ENCODE measurements at places on chromosomes 13 and 19. TPM values are rescaled to one million over a fixed set of nuclear protein-coding genes. Genes with fewer than 3 reads are reported as not detected.

DNA sequence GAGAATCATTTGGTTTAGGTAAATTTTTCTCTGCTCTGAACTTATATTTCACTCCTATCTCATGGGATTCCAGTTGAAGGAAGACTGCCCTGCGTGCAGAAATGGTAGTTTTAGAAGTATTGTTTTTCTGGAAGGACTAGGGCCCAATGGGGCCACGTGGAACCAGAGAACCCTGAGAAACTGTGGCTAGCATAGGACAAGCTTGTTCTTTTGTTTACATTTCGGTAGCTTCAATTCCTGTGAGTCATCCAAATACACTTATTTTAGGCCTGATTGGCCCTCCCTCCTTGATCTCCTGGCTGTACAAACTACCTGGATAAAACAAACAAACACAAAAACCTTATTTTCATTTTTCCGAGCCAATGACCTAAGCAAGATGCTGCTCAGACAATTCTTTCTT is 124.0 kb downstream of the ITGBL1 start:
- no peak for DNase-seq

The OR10H2 gene
- not detected for total RNA-seq

DNA sequence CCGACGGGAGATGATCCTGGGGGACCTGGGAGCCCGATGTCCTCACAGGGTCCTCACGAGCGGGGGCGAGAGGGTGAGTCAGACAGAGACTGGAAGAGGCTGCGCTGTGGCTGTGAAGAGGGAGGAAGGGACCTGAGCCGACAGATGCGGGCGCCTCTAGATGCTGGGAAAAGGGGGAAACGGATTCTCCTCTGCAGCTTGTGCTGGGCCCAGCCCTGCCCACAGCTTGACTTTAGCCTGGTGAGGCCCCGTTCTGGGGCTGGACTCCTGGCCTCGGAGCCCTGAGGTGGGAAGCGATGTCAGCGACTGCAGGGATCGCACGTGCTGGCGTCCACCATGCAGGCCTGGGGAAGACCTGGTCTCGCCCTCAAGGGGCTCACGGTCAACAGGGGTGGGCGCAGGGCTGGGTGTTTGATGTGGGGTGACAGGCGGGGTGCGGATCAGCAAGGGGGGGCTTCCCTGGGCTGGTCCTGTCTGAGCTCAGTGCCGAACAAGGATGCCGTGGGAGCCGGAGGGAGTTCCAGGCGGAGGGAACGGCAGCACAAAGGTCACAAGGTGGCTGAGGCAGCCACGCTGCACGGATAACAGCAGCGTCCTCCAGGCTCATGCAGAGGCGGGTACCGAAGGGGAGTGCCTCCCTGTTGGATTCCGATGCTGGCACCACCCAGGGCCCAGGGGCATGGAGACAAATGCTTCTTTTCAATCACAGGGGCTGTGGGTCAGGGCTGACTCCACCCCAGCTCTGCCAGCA is 31.8 kb downstream of the PIP5K1C start:
- no peak for DNase-seq

The SLAIN1 gene
- 506 TPM for total RNA-seq

GRCh38 chr19:47595944-47596343 is 13.0 kb upstream of the BICRA start:
- no peak for DNase-seq

GRCh38 chr19:33404506-33405253 is 31.2 kb downstream of the CEBPG start:
- DNase-seq: no peak

GRCh38 chr13:98454389-98454881 is 122.5 kb downstream of the STK24 start:
- DNase-seq: peak; percentile 61

GRCh38 chr19:639253-640160 is at the start of gene FGF22:
Gene FGF22 (plus strand): TSS chr19:639879. CDS start chr19:639926, 47 bp downstream.
- peak; percentile 99 for DNase-seq

DNA sequence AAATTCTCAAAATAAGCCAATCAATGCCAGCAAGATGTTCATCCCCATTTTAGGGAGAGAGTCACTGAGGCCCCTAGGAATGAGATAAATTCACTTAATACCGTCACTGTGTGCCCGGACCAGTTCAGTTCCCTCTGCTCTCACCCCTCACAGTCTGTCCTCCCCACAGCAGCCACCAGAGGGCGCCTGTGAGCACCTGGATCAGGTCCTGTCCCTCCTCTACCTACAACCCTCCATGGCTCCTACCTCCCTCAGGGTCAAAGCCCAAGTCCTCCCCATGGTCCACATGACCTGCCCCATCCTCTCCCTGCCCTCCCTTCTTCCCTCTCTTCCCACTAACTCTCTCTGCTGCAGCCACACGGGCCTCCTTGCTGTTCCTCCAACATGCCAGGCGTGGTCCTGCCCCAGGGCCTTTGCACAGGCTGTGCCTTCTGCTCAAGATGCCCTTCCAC is 42.0 kb upstream of the NFIC start:
- DNase-seq: no peak

The ZNF441 gene
- 38.3 TPM for total RNA-seq

- DNase-seq: no peak
Observed at GRCh38 chr19:7483720-7484201, 5.1 kb downstream of the PEX11G start.

GRCh38 chr19:7386308-7386707 is 37.6 kb downstream of the ARHGEF18 start:
- no peak for DNase-seq

DNA sequence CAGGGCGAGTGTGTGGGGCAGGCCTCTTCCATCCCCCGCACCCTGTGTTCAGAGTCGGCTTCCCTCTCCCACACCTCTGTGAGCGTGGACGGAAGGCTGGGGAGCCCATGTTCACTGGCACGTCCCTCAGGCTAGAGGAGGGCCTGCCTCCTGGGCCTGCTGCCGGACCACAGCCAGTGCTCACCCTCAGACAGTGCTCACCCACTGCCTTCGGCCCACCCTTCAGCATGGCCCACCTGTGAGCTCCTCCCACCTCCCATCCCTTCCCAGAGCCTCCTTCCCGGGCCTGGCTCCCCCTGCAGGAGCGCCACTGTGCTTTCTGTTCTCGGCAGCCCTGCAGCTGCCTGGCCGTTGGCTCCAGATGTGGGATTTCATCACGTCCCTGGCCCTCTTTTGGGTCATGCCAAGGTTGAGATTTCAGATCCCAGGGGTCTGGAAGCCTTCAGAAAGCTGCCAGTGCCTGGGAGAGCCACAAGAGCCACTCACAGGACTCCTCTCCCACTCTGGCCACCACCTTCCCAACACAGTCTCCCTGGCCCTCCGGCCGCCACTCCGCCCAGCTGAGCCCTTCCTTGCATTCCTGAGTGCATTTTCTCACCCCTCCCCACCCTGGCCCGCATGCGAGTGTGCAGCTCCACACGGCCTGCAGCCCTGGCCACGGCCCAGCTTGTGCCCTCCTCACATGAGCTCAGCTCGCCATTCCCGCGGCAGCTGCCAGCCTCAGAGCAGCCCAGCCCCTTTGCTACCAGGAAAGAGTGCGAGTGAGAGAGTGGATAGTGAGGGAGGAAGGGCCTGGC is 25.3 kb downstream of the CAPN12 start:
- DNase-seq: no peak

DNA sequence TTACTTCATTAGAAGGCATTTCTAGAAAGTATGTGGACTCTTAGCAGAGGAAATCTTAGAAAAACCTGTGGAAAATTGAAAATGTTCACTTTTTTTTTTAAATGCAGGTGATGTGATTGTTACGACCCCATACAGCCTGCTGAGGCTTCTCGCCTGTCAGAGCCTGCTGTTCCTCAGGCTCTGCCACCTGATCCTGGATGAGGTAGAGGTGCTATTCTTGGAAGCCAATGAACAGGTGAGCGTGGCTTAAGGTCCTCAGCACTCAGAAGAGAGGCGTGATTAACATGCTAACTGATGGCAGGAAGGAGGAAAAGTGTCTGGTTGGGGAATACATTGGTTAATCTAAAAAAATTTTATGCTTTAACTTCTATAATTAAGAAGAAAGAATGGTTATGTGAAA is 71.4 kb downstream of the SLC7A9 start:
- no peak for DNase-seq

The NKG7 gene
- not detected for total RNA-seq

DNA sequence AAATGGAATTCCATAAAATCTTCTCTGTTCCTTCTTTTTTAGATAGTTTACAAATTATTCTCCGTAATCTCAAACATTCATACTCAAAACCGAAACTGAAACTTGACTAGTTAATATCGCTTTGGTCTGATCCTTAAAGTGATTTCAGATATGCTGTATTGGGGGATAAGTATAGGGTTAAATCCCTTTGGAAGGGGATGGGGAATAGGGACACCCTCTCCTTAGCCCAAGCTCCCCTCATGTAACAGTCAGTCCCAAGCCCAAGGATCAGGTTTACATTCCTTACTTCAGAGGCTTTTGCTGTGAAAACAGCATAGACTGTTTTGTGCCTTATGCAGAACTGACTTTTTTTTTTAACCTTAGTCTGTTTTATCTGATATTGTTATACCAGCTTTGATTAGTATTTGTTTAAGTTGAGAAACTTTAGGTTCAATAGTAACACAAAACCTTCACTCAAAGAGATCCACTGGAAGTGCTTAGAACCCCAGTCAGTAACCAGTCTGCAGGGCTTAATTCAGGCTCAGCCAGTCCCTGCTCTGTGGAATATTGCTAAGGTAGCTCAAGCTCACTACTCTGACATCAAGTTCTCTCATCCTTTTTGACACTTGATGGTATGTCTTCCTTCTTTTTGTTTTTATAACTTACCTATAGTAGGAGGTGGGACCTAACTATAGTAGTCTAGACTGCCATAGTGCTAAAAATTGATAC is 10.5 kb downstream of the CDADC1 start:
- DNase-seq: no peak

DNA sequence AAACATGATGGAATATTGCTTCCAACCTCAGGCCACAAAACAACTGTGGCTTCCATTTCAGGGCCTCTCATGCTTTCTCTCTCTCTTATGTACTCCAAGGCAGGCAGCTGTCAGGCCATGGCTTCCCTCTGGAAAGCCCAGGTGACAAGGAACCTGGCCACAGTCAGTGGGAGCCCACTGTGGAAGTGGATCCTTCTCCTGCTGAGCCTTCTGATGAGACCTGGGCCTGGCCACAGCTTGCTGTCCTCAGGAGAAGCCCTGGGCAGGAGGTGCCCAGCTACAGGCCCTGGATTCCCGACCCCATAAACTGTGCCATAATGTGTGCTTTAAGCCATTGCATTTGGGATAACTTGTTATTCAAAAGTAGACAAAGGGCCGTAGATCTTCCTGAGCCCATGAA is 71.2 kb downstream of the SPACA7 start:
- no peak for DNase-seq

DNA sequence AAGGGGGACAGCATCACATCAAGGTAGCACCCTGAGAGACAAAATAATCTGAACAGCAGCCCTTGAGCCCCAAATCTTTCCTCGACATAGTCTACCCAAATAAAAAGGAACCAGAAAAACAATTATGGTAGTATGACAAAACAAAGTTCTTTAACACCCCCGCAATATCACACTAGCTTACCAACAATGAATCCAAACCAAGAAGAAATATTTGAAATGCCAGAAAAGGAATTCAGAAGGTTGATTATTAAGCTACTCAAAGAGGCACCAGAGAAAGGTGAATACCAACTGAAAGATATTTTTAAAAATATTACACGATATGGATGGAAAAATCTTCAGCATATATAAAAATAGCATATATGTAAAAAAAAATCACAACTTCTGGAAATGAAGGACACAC is 252.9 kb upstream of the SLITRK6 start:
- no peak for DNase-seq

GRCh38 chr13:101523154-101524131 is 71.0 kb downstream of the ITGBL1 start:
- DNase-seq: no peak

The SYNGR4 gene
- not detected for total RNA-seq

GRCh38 chr19:33024398-33024797 is 40.3 kb downstream of the RHPN2 start:
- DNase-seq: no peak

The TUBB4A gene
- total RNA-seq: 106 TPM

DNA sequence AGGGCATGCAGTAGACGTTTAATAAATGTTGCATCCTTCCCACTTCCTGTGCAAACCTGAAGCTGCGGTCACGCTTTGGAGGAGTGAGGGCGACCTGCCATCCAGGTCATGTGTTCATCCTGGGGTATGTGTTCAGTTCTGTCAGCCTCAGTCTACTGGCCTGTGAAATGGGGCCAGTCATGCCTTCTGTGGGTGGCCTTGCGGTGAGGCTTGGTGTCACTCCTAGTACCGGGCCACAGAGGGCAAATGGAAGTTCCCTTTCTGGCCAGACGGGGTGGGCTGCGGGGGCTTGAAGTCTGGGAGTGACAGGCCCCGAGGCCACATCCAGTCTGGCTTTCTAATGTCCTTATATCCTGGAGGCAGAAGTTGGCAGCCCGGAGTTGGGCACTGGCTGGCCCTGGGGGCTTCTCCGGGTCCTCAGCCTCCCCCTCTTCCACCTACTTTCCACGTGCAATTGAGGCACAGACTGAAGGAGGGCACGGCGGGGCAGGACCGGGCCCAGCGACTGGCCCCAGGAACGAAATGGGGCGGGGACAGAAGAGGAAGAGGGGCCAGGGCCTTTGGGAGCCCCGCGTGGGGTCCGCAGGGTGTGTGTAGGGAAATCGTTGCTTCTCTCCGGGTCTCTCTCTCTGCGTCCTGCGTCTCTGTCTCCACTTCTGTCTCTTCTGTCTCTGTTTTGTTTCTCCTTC is 11.1 kb downstream of the PDE4A start:
- no peak for DNase-seq

DNA sequence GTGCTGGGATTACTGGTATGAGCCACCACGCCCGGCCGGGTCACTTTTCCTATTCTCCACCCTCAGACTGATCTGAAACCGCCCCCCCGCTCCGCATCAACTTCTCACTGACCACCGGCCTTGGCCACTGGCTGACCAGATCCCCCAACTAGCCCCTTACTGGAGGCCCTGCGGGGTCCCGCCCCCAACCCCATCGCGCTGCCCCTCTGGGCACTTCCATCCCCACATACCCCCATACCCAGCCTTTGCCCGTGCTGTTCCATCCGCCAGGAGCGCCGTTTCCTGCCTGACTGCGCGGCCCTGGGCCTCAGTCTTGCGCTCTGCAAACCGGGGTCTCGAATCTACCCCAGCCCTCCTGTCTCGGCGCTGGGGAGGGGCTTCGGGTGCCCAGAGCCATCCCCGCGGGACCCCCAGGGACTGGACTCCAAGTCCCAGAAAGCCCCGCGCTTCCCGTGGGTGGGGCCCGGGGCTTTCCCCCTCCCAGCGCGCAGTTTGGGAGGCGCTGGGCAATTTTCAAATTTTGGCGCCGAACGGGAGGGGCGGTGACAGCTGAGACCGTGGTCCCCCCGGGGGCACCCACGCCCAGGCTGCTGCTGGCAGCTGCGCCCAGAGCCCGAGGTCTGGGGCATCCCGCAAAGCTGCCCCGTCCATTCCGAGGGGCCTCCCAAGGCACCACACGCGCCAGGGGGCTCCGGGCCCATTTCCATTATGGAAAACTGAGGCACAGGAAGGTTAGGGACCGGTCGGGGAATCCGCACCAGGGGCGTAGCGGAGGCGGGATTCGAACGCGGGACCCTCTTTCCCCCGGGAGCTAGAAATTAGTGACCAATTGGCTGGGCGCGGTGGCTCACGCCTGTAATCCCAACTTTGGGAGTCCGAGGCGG is 5.2 kb upstream of the LMNB2 start:
- DNase-seq: peak; percentile 62

The LILRB1 gene
- not detected for total RNA-seq

GRCh38 chr13:112894423-112894672 is 74.7 kb upstream of the MCF2L start:
- no peak for DNase-seq

The RFPL4A gene
- total RNA-seq: not detected

The ASF1B gene
- 1.2 TPM for total RNA-seq

The SLC25A42 gene
- total RNA-seq: 10.2 TPM

The TRPM4 gene
- 4.1 TPM for total RNA-seq
